LNCaP clone FGC (cell line): ENCODE measurements at places on chromosomes 7 and 10.

DNA sequence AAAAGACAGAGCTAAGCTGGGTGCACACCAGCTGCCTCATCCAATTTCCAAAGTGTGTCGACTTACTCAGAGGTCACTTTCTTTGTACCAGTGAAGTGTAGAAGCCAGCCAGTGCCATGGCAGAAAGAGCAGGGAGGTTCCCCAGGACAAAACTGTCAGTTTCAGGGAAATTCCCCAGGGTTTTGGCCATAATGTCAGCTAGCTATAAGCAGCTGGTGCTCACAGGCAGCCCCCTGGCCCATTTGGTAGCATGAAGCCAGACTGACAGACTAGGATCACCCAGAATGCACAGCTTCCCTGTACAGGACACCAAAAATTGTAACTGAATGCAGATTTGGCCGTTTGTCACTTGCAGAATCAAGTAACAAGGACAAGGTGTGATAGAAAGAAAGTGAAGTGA, 28.6 kb downstream of the MRPL32 start:
- no peak for DNase-seq

- no peak for DNase-seq
Measured at GRCh38 chr7:45713669-45714520, 139.7 kb downstream of the ADCY1 start.

- no peak for DNase-seq
Measured at GRCh38 chr10:34403512-34403911, 411.6 kb downstream of the PARD3 start.

DNA sequence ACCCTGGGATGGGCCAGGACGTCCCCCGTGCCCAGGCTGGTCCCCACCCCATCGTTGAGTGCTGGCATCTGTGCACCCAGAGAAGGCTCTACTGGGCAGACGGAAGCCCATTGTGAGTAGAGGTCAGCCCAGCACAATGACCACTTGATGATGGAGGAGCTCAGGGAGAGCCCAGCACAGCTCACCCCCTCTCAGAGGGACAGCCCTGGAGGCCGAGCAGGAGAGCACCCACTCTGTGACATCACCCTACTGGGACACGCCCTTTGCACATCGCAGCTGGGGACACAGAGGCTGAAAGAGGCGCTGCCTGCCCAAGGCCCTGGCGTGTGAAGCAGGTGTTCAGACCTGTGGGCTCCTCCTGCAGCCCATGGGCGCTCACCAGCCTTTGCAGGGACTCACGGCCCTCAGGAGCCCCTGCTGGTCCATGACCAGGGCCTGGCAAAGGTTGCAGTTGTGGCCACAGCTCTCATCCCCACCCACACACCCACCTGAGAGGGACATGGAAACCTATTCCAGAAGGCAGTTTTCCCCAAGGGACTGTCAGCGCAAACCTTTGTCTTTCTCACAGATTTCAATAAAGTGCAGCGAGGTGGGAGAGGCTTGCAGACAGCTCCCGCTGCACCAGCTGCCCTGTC, 67.2 kb upstream of the PPP2R2D start:
- DNase-seq: no peak

GRCh38 chr7:74199551-74200355, 10.1 kb upstream of the LAT2 start:
- DNase-seq: peak; percentile 69

DNA sequence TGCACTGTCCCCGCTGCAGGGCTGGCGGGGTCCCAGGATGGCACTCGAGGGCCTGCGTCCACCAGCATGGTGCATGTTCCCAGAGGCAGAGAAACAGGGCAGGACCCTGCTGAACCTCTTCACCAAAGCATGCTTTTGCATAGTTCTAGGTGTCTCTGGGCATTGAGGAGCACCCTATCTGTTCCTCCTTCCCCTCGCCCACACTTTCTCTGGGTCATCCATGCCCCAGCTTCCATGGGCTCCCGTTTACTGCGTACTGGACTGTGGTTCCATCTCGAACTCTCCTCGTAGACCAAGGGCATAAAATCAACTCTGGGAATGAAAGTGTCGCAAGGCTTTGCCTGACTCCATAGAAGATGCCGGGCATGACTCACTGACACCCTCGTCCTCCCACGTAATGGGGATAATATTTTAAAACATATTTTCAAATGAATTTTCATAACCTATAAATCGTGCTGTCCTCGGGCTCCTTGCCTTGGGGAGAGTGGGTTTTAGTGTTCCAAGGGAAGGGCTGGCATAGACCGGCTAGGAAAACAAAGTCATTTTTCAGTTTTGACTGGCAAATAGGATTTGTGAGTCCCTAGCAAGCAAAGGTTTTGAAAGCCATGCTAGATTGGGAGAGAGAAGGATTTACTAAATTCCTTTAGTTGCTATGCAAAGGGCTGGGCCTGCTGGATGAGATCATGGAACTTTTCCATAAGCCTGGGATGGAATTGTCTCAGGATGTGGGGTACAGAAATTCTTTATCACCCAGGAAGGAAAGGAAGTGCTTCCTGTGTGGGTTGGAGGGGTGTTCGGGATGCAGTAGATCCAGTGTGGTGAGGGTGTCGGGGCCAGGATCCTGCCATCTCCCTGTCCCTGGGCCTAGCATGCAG, 498.7 kb upstream of the MKI67 start:
- DNase-seq: no peak

DNA sequence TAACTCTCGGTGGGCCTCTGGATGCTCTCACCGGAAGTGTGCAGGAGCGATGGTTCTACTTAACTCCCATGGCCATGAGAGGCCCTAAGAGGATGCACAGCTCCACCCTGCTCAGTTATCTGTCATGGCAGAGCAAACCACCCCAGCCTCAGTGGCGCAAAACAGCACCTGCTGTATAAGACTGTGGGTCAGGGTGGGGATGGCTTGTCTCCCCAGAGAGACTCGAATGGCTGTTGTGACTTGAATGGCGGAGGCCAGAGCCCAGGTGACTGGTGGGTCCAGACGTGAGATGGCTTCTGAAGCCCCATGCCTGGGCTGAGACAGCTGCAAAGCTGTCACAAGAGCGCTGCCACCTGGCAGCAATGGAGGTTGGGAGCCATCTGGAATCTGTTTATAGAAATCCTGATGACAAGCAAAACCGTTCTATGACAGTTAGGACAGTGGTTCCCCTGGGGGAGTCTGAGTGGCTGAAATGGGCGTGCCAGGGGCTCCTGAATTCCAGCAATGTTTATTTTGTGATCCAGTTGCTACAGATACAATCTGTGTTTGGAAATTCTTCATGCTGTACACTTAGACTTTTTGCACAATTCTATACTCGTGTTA, 490.5 kb downstream of the TCERG1L start:
- DNase-seq: no peak

DNA sequence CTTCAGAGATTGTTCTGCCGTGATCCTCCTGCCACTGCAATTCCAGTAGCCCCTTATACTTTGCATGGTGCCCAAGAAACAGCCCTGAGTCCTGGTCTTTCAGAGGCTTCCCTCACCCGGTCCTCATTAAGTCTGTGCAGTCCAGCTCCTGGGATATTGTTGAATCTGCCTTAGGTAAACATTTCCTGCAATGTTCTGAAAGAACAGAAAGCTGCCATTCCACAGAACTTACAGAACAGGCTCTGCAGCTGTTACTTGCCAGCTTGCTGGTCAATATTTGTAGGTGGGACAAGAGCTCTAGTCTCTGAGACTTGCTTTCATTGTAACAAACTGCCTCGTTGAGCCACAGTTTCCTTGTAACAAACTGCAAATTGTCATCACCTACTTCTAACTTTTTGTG, 115.0 kb upstream of the KIF5B start:
- DNase-seq: peak; percentile 99

DNA sequence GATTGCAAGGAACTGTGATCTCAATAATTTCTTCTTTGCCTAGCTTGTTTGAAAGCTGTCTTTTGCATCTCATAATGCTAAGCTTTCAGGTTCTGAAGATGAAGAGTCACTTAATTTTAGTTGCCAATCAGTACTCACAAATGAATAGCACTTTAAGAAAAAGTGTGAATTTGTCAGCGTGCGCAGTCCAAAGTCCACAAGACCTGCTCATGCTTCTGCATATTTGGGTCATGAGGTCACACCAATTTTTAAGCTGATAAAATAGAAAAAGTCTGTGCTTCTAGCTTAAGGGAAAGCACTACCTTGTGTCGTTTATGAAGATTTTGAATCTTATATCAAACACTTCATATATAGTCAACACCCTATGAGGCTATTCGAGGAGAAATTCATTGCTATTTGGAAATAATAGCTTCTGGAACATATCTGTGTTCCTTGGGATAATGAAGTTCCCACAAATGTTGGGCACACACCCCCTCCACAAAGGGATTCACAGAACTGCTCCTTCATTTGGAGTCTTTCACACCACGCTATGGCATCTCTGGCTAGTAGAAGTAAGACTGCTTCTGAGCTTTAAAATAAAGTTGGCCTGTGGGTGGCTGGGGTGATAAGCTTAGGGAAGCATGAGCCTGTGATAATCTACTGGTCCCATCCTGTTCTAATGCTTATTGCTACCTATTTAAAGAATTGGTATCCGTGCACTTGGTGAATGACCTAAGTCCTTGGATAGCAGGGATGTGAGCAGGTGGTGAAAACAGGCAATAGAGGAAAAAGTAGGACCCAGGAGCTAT, 33.3 kb downstream of the A1CF start:
- no peak for DNase-seq

GRCh38 chr10:60282771-60283353, 106.8 kb downstream of the ANK3 start:
- DNase-seq: peak; percentile 88

DNA sequence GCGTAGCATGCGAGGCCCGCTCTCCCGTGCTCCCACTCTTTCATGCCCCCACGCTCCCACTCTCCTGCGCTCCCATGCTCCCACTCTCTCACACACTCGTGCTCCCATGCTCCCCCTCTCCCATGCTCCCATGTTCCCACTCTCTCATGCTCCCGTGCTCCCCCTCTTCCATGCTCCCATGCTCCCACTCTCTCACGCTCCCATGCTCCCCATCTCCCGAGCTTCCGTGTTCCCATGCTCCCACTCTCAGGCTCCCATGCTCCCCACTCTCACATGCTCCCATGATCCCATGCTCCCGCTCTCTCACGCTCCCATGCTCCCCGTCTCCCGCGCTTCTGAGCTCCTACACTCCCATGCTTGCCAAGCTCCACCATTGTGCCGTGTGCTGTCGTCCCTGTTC, 84.4 kb upstream of the ANLN start:
- DNase-seq: no peak

DNA sequence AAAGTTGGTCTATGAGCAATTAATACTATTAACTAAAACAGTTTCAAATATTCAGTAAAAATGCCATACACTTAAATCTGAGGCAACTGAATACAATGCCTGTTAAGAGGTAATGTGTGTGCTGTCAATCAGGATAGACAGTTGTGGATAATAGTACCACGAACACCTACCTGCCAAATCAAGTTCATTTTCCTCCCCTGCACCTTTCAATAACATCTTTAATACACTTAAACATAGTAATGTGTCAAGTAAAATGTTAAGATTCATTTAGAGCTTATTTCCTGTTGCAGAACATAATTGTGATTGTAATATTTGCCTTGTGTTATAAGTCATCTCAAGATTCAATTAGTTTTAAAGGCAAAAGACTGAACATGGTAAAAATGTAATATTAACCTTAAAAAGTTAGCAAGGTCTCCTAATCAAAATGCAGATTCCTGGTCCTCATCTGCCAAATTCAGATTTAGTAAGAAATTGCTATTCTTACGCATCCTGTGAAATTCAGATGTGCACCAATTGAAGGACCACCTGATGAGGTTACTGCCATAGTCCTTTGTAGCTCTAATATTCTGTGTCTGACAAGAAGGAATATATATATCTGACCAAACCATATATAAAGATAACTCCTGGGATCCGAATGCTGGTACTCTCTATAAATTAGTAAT, 37.1 kb downstream of the COL1A2 start:
- no peak for DNase-seq

- DNase-seq: no peak
Measured at GRCh38 chr10:96309628-96310320, 5.5 kb downstream of the DNTT start.

DNA sequence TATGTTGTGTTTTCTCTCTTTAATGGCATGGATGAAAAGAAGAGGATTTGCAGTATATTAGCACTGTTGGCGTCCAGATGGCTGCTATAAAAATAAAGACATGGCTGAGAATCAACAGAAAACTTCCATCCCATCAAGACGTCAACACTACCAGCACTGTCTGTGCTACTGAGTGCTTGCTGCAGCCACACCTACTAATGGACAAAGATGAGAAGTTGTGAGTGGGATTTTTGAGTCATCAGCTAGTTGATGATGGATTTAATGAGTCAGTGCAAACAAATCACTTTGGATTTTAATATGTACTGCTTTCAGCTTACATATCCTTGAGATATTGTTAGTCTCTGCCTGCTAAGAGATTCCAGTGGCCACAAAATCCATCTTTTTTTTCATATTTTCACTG, 631.0 kb upstream of the ANKRD30A start:
- no peak for DNase-seq

- no peak for DNase-seq
Measured at GRCh38 chr10:97367126-97367649, 32.7 kb upstream of the FRAT2 start.

GRCh38 chr7:25218191-25218590, 10.1 kb downstream of the NPVF start:
- DNase-seq: no peak

DNA sequence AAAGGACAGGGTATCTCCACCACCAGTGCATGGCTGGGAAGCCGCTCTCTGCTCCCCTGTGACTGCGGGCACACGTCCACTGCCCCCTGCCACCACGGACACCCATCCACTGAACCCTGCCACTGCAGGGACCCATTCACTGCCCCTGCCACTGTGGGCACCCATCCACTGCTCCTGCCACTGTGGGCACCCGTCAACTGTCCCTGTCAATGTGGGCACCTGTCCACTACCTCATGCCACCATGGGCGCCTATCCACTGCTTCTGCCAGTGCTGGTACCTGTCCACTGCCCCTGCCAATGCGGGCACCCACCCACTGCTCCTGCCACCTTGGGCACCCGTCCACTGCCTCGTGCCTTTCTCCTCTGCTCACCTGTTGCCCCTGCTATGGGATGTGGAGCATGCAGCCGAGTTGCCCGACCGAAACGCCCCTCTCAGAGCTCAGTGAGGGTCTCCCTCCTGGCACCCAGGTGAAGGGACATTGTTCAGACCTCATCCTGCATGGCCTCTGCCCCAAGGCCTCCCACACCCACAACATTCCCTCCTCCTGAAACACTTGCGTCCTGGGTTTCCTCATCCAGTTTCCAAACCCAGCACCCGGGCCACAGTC, 207.4 kb downstream of the ADARB2 start:
- DNase-seq: no peak
